ENCODE measurements at places on chromosomes 5 and 9.

GRCh38 chr9:76567086-76567485 is 108.1 kb downstream of the GCNT1 start:
- DNase-seq = no peak

DNA sequence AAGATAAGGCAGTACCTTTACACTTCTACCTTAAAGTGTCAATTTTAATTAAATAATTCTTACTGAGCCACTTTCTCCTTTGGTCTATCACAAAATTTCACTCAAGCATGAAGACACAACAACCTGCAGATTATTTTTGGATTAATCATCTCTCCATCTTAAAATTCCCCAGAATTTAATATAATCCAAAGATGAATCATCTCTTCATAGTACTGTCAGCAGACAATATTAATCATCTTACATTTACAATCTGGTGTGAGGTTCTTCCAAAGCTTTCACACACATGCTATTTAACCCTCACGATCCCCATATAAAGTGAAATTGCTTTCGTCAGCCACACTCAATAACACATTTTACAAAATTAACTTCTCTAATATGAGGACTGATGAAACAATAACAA is 43.0 kb downstream of the LHFPL2 start:
- no peak for DNase-seq

GRCh38 chr5:136114414-136115125 is 18.1 kb upstream of the SMAD5 start:
- DNase-seq = no peak

DNA sequence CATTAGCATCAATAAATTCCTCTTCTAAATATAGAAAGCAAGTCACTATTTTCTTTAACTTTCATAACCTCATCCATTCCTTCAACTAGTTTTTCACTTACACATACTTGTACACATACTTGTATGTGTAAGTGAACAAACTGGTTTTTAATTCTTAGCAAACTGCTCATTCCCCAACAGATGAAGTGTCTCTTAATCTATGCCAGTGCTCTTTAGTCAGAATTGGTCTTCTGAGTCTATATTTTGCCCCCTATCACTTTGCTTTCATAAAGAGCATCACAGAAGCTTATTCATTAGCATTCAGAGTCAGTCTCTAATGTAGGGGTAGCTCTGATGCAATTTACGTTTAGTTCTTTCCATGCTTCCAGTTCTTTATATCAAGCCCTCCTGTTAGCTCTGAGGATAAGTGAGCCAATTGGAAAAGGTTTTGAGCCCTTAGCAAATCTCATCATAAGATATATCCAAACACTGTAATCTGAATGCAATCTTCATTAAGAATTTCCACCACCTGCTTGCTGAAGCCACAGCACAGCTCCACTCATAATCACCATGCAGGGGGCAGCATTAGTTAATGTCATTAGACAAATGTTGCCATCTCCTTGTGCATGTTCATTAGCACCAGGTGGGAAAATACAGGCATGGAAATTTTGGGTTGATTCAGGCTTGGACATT is 178.5 kb upstream of the SLC24A2 start:
- DNase-seq = no peak

- DNase-seq = no peak
These were observed 31.9 kb downstream of the NIPSNAP3B start for GRCh38 chr9:104795857-104796256.
